ENCODE measurements at places on chromosomes 5 and 9.
A peak's percentile ranks its signal among the peaks of the same experiment; 100 is the strongest.

DNA sequence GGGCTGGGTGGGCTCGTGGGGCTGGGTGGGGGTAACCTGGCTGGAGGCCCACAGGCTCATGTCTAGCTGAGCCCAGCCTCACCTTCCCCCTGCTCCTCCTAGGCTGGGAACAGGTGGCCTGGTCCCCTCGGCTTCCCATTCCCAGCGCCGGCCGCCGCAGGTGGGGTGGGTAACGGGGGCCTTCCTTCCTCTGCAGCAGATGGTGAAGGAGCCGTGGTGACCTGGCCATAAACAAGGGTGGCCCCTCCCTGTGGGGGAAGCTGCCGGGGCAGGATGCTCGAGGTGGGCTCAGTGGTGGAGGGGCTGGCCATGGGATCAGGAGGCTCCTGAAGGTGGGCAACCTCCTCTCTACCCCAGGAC is 41.0 kb upstream of the EGFL7 start:
- DNase-seq: no peak

DNA sequence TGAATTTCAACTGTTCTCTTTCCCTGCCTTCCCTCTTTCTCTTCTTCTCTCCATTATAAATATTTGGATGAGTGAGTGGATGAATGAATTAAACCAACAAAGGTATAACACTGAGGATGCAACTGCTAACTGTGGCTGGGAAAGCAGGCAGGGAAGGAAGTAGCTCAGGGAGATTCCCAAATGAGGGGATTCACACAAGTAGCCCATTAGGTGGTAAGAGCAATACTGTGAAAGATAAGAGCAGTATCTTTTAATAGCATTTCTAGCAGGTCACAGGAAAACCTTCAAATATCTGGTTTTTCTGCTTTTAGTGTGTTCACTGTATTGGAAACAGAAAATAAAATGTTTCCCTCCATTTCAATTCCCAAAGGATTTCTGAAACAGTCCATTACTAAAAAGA is 105.6 kb downstream of the OXCT1 start:
- DNase-seq: no peak

DNA sequence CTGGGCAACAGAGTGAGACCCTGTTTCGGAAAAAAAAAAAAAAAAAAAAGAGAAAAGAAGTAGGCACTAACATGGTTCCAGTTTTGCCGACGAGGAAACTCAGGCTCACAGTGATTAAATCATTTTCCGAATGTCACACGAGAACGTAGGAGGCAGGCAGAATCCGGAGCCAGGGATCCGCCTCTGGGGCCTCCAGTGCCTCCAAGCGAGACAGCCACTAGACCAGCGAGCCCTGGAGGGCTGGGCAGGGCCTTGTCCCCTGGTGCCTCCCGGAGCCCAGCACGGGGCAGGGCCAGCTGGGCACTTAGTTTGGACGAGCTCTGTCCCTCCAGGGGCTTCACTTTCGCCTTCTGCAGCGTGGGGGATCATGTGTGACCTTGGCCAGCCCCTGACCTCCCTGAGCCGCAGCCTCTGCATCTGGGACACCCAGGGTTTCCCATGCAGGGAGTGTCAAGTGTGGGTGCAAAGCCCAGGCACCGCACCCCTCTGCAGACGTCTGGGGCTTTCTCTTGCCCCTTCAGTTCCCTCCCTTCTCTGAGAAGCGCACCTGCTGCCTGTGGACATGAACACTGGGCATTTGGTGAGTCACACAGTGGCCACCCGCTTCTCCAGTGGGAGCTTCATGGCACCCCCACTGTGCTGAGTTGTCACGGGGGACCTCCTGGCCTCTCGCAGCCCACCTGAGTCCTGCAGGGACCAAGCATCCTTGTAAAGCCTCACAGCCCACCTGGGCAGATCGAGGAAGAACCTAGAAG is 80.3 kb downstream of the RXRA start:
- no peak for DNase-seq

DNA sequence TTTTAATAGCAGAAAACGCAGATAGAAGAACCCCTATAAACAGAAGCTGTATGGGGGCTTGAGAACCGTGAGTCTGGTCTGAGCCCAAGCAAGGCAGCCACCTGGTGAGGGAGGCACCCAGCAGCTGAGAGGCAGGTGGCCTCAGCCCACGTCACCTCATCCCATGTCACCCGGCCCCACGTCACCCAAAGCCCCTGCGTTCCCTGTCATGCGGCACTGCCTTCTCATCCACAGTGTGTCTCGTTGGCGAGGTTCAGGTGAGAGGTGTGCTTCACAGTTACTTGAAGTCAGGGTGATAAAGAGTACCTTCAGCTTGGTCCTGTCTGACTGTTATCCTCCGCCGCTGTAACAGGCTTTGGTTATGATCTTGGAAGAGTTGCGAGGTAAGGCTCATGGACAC is 80.6 kb upstream of the IRX4 start:
- DNase-seq: no peak

GRCh38 chr9:136654820-136655535 is 7.7 kb upstream of the EGFL7 start:
- DNase-seq: no peak

DNA sequence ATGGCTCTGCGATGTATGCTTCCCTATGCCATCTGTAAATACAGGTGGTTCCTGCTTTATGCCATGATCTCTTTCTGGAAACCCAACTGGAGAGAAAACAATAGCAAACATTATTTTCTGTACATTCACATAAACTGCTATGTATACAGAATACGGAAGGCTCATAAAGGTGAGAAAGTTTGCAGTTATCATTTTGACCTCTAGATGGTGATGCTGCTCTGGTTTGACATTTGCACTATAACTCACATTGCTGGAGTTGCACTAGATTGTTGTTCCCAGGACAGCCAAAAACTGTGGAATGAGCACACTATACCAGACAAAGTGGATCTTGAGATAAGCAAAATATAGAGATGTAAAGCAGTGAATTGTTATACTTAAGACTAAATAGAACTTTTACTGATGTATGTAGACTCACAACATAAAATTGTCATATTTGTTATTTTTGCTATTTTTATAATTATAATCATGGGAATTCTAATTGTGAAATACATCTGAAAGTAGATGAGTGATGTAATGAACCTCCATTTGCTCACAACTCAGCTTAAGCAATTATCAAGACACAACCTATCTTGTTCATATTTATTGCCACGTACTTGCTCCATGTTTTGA is 246.5 kb downstream of the PTPRD start:
- no peak for DNase-seq

DNA sequence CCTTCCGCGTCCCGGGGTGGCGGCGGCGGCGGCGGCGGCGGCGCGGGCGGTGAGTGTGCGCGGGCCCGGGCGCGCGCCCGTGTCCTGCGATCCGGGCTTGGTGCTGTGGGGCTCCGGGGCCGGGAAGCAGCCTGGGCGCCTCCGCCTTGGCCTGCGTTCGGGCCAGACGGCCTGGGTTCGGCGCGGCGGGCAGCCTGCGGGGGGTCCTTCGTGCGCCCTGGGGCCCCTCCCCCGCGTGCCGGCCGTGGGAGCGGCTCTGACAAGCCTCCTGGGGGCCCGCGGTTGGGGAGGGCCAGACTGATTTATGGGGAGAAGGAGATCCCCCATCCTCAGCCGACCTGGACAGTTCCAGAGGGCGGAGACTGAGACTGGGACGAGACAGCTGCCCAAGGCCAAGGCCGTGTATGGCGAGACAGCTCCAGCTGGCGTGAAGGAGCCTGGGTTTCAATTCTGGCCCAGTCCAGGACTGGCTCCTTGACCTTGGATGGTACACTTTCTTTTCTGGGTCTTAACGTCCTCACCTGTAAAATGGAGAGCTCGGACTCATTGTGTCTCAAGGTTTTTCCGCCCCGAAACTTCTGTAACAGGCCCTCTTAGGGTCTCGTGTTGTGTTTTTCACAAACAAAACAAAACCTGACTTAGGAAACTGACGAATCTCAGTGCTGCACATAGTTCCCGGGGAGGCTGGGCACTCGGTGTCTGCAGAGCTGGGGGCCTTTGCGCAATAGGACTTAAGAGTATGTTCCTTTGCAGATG is 603 bp downstream of the TMEM268 start:
- DNase-seq: no peak

- DNase-seq: no peak
Observed at GRCh38 chr9:116901260-116901659, 214.2 kb downstream of the TRIM32 start.

DNA sequence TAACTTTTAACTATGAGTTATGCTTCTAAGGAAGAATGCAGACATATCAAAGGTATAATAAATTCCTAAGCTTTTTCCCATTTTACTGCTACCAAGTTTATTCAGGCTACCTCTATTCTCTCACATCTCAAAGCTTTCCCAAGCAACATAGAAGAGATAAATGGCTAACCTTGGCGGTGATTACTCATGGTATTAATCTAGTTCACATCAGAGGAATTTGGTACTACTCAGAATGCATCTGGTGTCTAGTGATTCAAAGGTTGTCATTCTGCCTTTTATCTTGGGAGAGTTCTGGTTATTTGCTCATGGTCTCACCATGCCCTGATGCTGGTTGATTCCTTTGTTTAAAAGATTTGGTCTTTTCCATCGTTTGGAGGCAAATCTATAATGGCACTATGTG is 182.7 kb downstream of the TAF11L14 start:
- DNase-seq: no peak

DNA sequence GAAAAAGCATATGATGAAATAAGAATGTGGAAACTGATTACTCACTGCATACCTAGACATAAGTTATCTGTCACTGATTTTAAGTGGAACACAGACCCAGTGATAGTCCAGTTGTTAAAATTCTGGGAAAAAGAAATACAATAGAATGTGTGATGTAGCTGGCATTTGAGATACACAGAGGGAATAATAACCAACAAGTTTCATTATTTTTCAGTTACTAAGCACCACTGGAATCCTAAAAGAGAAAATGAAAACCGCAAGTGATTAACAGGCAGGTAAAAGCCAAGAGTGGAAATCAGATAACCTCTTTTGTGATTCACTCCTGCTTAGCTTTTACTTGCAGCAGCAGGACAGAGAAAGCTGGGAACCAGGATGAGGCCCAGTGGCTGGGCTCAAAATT is 994.0 kb upstream of the SEMA6A start:
- DNase-seq: no peak

GRCh38 chr5:14767735-14768507 is 103.4 kb downstream of the OTULIN start:
- no peak for DNase-seq

GRCh38 chr9:89837162-89837933 is 232.5 kb downstream of the GADD45G start:
- DNase-seq: no peak

DNA sequence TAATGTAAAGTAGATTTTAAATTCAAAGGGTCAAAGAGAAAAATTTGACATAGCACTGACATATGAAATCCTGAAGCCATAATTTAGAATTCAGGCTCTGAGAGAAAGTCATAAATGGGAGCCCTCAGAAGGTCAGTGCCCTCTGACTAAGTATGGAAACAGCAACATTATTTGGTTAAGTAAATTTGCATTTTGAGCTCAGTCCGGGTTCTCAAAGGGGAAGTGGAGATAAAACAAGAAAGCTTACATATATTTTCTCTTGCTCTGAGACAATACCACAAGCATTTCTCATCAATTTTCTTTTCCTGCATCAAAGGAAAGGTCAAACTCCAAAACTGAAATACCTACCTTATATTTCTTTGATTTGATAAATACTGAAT is 348.0 kb downstream of the SEMA5A start:
- DNase-seq: no peak

GRCh38 chr5:145579301-145579700 is 255.8 kb downstream of the PRELID2 start:
- DNase-seq: no peak

DNA sequence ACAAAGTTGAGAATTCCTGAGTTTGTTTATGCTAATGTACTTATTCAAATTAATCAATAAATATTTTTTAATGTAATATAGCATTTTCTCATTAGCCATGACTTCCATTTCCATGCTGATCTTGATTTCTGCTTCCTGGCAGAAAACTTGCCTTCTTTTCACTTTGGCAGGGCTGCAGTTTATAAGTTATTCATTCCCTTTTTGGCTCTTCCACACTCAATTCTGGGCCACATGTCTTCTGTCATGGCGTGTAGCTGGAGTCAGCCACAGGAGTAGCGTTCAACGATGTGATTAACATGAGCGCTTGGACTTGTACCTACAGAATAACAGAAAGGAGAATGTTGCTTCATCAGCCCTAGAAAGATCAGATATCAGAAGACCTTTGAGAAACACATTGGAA is 172.9 kb downstream of the CFAP90 start:
- no peak for DNase-seq

DNA sequence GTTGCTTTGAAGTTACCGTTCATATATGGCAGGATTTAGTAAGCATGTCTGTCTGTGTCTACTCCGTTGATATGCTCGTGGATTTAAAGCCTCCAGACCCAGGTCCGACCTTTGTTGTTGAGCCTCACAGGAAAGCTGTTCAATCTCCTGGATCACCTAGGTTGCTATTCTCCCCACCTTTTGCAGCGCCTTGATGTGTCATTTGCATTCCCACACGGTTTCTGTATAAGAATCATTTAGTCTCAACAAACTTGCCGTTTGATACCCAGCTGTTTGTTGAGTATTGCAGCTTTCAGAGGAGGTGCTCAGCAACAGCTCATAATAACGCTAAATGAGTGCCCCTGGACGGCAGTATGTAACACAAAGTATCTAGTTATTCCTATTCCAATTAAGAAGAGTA is 1.2 kb upstream of the ADGRV1 start:
- no peak for DNase-seq

DNA sequence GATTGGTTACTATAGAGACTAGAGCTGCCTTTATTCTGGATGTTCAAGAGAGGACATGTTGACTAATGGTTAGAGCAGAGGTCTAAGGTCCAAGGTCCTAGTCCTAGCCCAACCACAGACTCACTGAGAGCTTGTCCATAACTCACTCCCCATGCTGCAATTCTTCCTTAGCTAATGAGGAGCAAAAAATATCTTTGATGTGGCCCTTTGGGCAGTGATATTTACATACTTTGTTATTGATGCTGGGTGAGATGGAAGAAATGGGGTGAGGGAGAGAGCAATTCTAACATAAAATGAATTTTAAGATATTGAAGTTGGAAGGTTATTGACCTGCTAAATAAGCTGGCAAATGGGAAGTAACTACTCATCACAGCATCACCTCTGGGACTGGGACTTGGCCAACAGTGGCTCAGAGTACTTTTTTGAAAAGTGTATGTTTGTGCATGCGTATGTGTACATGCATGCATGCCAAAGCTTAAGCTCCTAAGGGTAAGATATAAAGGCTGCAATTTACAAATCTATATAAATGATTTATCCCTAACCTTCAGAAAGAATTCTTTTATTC is 58.0 kb upstream of the ANKRD55 start:
- DNase-seq: no peak

GRCh38 chr5:148491793-148492184 is 108.0 kb downstream of the FBXO38 start:
- no peak for DNase-seq

- DNase-seq: peak; percentile 40
Observed at GRCh38 chr5:133944263-133945185, 23.9 kb downstream of the C5orf15 start.

All from stimulated activated CD8-positive, alpha-beta memory T cell treated with anti-CD3 and anti-CD28 coated beads, Interleukin-2, amount 100 ng/mL, for 48 hours (primary cell).